NCI-H2227 treated with DMSO at 0.1 percent for 48 hours (cell line): ENCODE measurements at places on chromosomes 1 and 21.

- DNase-seq = no peak
Observed at GRCh38 chr21:42572906-42573495, 59.3 kb downstream of the SLC37A1 start.

DNA sequence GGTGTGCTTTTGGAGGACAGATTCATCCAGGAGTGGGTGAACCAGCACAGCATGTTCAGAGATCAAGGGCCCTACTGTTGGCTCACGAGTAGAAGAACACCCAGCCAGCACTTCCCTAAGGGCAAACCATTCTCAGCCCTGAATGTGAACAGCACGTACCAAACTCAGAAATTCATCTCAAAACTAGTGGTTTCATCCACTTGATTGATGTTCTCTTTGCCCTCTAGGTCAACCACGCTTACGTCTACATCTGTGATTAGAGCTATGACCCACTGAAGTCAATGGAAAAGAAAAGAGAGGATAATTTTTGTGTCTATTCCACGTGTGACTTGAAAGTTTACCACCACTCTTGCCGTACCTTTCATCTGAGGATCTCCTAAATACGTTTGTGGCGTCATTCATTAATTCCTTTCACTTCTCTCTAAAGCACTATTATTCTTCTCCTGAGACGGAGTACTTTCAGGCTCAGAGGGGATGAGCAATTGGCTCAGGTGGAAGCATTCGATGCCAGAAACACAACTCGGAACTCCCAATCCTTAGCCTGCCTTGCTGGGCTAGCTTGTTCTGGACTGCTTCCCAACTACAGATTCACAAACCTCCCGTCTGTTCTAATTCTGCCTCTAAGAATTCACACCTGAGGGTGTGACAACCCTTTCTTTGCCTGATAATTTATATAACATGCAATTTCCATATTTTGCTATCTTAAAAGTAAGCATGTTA is 57.3 kb upstream of the HIVEP3 start:
- DNase-seq = no peak

- DNase-seq = no peak
Observed at GRCh38 chr1:226633541-226634165, 85.1 kb downstream of the STUM start.

- DNase-seq = no peak
Observed at GRCh38 chr1:223720971-223721591, 8.7 kb downstream of the CAPN2 start.

- DNase-seq = peak; percentile 24
Observed at GRCh38 chr1:44594871-44595735, 79.2 kb downstream of the TMEM53 start.

DNA sequence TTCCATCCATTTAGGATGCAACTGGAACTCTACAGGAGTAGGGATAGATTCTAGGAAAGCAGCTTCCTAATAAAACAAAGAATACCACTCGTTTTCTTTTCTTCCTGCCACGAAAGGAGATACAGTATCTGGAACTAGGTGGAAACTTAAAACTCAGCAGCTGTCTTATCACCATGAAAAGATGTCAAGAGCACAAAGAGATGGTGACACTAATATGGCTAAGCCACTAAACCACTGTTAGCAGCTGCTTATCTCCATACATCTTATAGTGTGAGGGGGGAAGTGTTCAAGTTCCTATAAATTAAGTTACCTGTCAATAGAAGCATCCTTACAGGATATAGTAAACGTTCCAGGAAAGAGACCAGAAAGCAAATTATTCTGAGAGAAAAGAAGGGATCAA is 162.5 kb downstream of the TYW3 start:
- no peak for DNase-seq

DNA sequence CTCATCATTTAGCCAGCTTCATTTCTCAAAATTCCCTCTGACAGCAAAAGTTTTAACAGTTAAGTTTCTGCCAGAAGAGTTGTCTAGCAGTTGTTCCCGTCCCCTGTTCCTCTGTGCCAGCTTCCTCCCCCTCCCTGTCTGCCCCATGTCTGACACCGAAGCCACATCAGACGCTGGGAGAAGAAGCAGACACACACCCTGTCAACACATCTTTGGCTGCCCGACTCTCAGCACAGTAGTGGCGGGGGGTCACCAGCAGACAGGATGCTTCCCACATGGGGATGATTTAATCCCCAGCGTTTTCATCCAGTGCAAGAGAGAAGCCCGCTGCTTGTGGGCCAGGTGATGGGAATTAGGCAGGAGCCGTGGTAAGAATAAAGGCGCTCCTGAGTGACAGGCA is 379.4 kb upstream of the RUNX1 start:
- no peak for DNase-seq

- DNase-seq = no peak
Observed at GRCh38 chr1:237471956-237472355, 418.8 kb downstream of the ZP4 start.

- DNase-seq = no peak
Observed at GRCh38 chr1:225827076-225827475, 17.2 kb downstream of the EPHX1 start.

- peak; percentile 31 for DNase-seq
Observed at GRCh38 chr1:203692565-203693470, 66.2 kb downstream of the ATP2B4 start.

DNA sequence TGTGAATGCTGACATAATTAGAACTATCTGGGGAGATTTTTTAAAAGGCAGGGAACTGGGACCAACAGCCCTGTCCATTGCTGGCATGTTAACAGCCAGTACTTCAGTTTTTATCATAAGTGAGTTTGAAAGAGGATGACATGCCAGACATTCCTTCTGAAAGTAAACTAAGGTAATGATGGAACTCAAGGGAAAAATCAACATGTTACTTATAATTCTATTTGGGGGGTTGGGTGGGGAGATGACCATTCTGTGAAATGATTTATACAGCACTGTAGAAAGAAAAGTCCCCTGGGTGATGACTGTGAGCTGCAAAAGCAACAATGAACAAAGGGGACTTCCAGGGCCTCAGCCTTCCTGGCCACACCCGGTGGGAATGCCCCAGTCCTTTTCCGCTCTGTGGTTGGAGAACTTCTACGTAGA is 5.4 kb upstream of the LAMC2 start:
- no peak for DNase-seq

- DNase-seq = no peak
Observed at GRCh38 chr1:83827741-83828140, 171.2 kb downstream of the TTLL7 start.

- DNase-seq = no peak
Observed at GRCh38 chr1:67650061-67650460, 34.9 kb upstream of the GADD45A start.

GRCh38 chr1:8790987-8791386 is 26.5 kb downstream of the RERE start:
- DNase-seq = no peak

- DNase-seq = no peak
Observed at GRCh38 chr21:26946744-26947446, 20.0 kb downstream of the ADAMTS5 start.

GRCh38 chr21:44870748-44871495 is 2.6 kb downstream of the PTTG1IP start:
- no peak for DNase-seq

- no peak for DNase-seq
Observed at GRCh38 chr1:2172012-2172411, 22.6 kb downstream of the FAAP20 start.

GRCh38 chr1:67491280-67491679 is 61.1 kb upstream of the SERBP1 start:
- DNase-seq = no peak

DNA sequence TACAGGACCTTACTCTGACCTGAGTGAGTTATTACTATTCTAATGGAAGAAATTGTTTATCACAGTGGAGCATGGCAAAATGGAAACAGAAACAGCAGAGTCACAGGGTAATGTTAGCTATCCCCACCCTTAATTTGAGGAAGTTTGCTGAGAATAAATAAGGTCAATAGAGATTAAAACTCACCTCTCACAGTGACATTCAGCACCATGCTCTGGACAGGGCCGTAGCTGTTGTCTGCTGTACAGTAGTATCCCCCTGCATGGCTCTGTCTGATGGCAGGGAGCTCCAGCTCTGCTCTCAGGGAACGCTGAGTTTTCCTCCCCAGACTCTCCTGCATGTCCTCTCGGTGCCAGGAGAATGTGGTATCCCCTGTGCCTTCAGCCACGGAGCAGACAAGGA is 11.9 kb downstream of the FCRL4 start:
- no peak for DNase-seq

- DNase-seq = no peak
Observed at GRCh38 chr1:8910914-8911313, 32.4 kb upstream of the ENO1 start.

GRCh38 chr1:26530895-26531598 is 1.5 kb downstream of the RPS6KA1 start:
- DNase-seq = peak; percentile 41

GRCh38 chr1:151193304-151193703 is 3.3 kb upstream of the VPS72 start:
- no peak for DNase-seq

DNA sequence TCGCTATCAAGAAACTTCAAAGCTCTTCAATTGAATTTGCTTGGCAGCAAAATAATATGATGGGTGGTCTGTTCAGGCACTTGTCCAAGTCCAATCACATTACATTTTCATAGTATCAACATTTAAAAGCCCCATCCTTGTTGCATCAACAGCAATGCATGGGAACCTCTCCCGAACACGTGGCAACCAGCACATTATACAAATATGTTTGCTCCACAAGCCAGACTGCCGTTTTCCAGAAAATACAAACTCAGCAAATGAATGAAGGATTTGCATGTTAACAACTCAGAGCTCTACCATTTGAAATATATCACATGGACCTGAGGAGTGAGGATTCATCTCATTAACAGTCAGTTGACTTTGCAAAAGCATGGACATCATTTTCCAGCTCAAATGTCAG is 20.0 kb upstream of the LYPLAL1 start:
- no peak for DNase-seq

- no peak for DNase-seq
Observed at GRCh38 chr1:231035799-231036198, 4.3 kb downstream of the FAM89A start.

GRCh38 chr1:17136936-17137335 is 17.7 kb upstream of the PADI2 start:
- DNase-seq = no peak

- peak; percentile 56 for DNase-seq
Observed at GRCh38 chr1:212791261-212791675, 309 bp downstream of the NSL1 start.

GRCh38 chr1:61496501-61496900 is 228.4 kb downstream of the TM2D1 start:
- no peak for DNase-seq

- peak; percentile 24 for DNase-seq
Observed at GRCh38 chr1:155976062-155976912, 2.1 kb downstream of the ARHGEF2 start.

- DNase-seq = peak; percentile 28
Observed at GRCh38 chr1:27296773-27297291, 25.1 kb upstream of the TMEM222 start.

DNA sequence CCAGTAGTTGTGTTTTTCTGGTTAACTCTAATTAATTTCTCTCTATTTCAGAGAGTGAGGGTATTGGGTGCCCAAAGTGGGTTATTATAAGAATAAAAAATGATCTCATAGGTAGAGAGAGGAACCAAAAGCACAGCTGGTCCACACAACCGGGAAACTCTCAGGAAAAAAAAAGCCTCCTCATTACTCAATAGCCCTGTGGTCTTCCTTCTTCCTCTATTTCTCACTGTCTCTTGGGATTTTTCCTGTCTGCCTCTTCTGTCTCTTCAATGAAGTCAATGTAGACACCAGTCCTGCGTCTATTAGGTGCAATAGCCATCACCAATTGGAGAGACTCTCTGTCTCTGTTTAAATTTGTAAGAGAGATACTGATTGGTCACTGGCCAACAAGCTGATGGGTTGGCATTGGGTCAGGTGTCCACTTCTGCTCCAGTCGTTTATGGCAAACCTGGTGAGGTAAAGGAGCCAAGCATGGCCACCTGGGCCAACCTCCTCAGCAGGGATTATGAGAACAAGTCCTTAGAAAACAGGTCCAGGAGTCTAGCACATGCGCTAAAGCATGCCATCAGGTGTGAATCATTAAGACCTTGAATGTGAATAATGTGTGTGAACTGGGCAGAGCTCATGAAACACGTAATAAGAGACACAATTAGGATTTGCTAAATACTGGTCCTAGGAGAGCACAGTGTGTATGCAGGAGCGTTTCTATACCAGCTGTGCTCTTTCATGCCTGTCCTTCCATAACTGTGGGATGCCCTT is 443.0 kb upstream of the RUNX1 start:
- DNase-seq = no peak
